ENCODE measurements at places on chromosomes 7 and 10. TPM values are rescaled to one million over a fixed set of nuclear protein-coding genes. Genes with fewer than 3 reads are reported as not detected.

DNA sequence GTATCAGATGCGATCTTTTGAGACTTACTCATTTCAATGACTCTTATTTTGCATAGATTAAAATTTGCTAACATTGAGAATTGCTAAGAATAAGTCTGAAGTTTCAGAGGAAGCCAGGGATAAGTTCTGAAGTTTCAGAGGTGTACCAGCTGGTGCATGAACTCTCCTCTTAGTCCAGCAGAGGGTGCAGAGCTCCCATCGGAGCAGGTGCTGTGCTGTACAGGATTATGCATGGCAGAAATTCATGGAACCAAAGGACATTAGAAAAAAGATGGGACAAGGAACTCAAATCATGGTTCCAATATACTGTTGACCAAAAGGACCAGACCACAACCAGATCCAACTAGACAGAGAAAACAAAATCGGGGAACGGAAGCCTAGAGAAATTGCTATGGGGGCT lies 41.9 kb downstream of the MGAM2 start:
- H3K4me3 ChIP-seq: no peak overlapping the region
- no peaks in the 10 kb centered on the region for H3K36me3 ChIP-seq
- no peaks in the 10 kb centered on the region for H3K4me1 ChIP-seq
- no peak for DNase-seq
- H3K27me3 ChIP-seq: no peaks in the 10 kb centered on the region

DNA sequence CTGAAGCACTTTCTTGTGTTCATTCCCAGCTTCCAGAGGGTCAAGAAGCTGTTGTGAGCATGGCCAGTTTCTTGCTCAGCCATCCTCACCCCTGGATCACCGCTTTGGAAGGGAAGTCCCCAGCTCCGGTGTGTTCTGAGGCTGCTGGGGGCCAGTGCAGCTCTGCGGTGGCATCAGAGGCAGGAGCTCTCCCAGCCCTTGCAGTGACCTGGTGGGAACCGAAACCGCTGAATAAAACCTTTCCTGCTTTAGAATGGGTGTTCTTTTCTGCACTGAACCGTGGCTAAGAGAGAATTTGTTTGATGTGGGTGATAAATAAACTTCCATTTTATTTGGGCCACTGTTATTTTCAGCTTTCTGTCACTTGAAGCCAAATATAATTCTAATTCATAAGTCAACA lies 450.9 kb upstream of the VSTM2A start:
- no peak for DNase-seq
- no peaks in the 10 kb centered on the region for H3K27me3 ChIP-seq
- no peaks in the 10 kb centered on the region for H3K4me1 ChIP-seq
- H3K27ac ChIP-seq: no peak overlapping the region
- no peaks in the 10 kb centered on the region for H3K36me3 ChIP-seq

GRCh38 chr7:72223351-72223750 lies 188.8 kb downstream of the CALN1 start:
- H3K27ac ChIP-seq: no peak overlapping the region
- no peak for DNase-seq
- no peaks in the 10 kb centered on the region for H3K27me3 ChIP-seq
- no peaks in the 10 kb centered on the region for H3K36me3 ChIP-seq

GRCh38 chr7:34130558-34131295 lies 225.4 kb downstream of the BMPER start:
- H3K27me3 ChIP-seq: no peaks in the 10 kb centered on the region
- H3K36me3 ChIP-seq: no peaks in the 10 kb centered on the region
- H3K4me1 ChIP-seq: peaks cover 4% of the 10 kb centered on the region
- no peak overlapping the region for H3K4me3 ChIP-seq
- DNase-seq: no peak

TMEM196 gene
- total RNA-seq: 0.04 TPM

GRCh38 chr7:45185864-45186250 lies 28.3 kb downstream of the RAMP3 start:
- DNase-seq: no peak
- no peak overlapping the region for H3K4me3 ChIP-seq
- H3K27me3 ChIP-seq: no peaks in the 10 kb centered on the region
- H3K36me3 ChIP-seq: no peaks in the 10 kb centered on the region

DNA sequence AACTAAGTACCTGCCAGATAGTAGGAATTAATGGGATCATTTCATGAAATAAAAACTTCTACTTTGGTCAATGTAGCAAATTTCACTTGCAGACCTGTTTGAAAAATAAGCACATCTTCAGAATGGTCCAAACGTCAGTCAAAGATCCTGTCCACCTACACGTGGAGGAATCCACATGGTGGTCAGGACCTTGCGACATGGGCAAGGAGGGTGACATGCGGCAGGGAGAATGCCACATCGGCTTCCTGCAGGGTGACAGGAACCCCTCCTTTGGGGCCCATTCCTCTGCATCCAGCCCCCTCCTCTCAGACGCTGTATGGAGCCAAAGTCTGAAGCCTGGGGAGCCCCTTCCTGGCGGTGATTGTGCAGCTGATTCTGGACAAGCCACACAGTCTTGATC lies 95.5 kb upstream of the MGMT start:
- DNase-seq: no peak
- H3K4me3 ChIP-seq: no peak overlapping the region
- H3K36me3 ChIP-seq: no peaks in the 10 kb centered on the region
- no peak overlapping the region for H3K27ac ChIP-seq

DNA sequence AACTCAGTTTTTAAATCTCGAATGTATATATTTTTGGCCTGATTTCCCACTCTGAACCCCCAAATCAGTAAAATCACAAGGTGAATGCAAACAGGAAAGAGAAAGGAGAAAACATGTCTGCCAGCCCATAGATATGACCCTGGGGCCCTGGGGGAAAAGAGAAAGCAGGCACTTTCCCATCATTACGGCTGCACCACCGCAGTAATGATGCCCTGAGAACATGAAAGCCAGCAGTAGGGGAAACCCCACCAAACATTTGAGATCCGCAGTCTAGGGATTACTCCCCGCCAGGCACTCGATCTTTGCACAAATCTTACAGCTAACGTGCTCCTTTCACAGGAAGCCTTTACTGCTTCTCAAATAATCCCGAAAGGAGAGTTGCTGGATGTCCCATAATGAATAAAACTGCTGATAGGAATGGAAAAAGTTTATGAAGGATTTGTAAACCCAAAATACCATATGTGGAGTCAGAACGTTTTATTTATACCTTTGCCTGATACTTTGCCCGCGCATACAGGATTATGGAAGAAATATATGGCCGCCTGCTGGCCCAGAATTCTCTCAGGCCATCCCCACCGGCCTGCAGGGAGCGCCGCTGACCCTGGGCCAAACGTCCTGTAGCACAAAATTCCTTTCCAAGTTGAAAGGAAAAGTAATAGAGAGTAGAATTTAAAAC lies 180.0 kb upstream of the INHBA start:
- H3K27ac ChIP-seq: peak overlapping the region; percentile 40
- no peaks in the 10 kb centered on the region for H3K36me3 ChIP-seq
- peak; percentile 81 for DNase-seq
- H3K4me3 ChIP-seq: no peak overlapping the region
- H3K27me3 ChIP-seq: no peaks in the 10 kb centered on the region

- no peak overlapping the region for H3K27ac ChIP-seq
- peaks cover 74% of the 10 kb centered on the region for H3K36me3 ChIP-seq
- no peak for DNase-seq
- H3K4me1 ChIP-seq: no peaks in the 10 kb centered on the region
- no peaks in the 10 kb centered on the region for H3K27me3 ChIP-seq
- H3K4me3 ChIP-seq: no peak overlapping the region
Measured at GRCh38 chr7:44695756-44696155, 52.9 kb upstream of the ZMIZ2 start.

DNA sequence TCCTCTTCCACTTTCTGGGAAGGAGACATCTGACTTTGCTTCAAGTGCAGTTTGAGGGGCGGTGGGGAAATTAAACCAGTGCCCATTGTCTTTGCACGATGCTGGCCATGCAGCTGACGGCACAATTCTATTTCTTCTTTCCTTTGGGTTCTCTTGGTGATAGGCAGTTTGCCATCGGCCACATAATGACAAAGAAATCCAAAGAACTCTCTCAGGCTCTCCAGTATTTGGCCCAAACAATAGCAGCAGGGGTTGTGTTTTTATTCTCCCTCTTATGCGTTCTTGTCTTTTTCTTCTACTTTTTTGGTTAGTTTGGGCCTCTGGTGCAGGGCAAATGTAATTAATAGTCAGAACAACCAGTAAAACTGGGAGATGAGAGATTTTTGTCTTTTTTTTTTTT lies 147.0 kb downstream of the EMX2 start:
- H3K27me3 ChIP-seq: peaks cover 3% of the 10 kb centered on the region
- H3K4me1 ChIP-seq: peaks cover 5% of the 10 kb centered on the region
- H3K27ac ChIP-seq: no peak overlapping the region
- H3K4me3 ChIP-seq: no peak overlapping the region
- H3K36me3 ChIP-seq: no peaks in the 10 kb centered on the region
- DNase-seq: no peak

DNA sequence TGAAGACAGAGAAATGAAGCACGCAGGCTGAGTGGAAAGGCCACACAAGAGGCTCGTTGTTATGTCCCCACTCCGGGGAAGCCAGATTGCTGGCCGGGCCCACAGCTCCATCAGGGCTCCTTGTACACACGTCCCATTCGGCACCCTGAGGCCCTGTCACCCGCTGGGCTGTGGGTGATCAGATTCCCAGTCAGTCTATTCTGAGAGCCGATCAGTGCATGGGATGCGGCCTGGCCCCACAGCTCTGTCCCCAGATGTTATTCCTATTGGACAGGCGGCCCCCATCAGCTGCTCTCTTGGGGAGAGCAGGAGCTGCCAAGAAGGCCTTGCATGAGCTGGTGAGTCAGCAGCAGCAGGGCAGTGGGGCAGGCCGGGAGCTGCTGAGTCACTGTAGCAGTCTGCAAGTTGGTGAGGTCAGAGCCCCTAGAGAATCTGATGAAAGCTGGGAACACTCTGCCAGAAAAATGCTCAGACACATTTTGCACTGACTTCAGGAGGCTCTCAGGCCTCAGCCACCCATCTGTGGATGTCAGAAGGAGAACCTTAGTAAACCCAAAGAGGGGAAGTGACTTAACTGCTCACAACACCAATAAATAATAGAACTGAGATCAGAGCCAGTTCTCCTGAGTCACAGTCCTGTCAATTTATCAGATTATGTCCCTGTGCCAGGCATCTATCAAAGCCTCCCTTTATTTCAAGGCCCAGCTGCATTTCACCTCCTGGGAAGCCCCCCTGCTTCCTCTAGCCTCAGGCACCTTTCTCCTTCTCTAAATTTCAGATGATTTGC lies 9.4 kb upstream of the PSAP start:
- H3K36me3 ChIP-seq: no peaks in the 10 kb centered on the region
- peak; percentile 96 for DNase-seq
- no peaks in the 10 kb centered on the region for H3K27me3 ChIP-seq
- peaks cover 16% of the 10 kb centered on the region for H3K4me1 ChIP-seq
- peak overlapping the region; percentile 89 for H3K27ac ChIP-seq
- no peak overlapping the region for H3K4me3 ChIP-seq

GRCh38 chr7:142168746-142169145 lies 57.2 kb downstream of the MGAM2 start:
- no peak overlapping the region for H3K4me3 ChIP-seq
- no peaks in the 10 kb centered on the region for H3K27me3 ChIP-seq
- no peaks in the 10 kb centered on the region for H3K36me3 ChIP-seq
- no peak for DNase-seq

GRCh38 chr10:110695539-110695886 lies 51.4 kb downstream of the RBM20 start:
- DNase-seq: no peak
- H3K4me1 ChIP-seq: peaks cover 43% of the 10 kb centered on the region
- no peak overlapping the region for H3K4me3 ChIP-seq
- no peaks in the 10 kb centered on the region for H3K27me3 ChIP-seq

Measured in muscle of leg (tissue), 16 donors.